ENCODE measurements at places on chromosomes 5 and 9. TPM values are rescaled to one million over a fixed set of nuclear protein-coding genes. Genes with fewer than 3 reads are reported as not detected.

DNA sequence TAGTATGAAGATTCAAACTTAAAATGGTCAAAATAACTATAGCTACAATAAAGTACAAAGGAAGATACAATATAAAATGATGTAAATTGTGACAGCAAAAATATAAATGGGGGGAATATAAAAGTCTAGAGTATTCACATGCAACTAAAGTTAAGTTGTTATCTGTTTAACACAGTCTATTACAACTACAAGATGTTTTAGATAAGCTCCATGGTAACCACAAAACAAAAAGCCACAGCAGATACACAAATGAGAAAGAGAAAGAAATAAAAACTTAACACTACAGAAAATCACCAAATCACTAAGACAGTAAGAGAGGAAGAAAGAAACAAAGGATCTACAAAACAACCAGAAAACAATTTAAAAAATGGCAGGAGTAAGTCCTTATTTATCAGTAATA is 17.0 kb upstream of the SH3TC2 start:
- no peak for DNase-seq

- DNase-seq: no peak
Measured at GRCh38 chr9:92685022-92685421, 15.1 kb upstream of the IPPK start.

- DNase-seq: no peak
Measured at GRCh38 chr9:128025736-128026135, 41.4 kb downstream of the NAIF1 start.

Gene GHR
- 15.1 TPM for total RNA-seq

Measured in heart right ventricle (tissue), 16 donors.